ENCODE measurements at places on chromosomes 13 and 19.

GRCh38 chr13:44938854-44939253 lies 50.4 kb downstream of the NUFIP1 start:
- no peak for DNase-seq

DNA sequence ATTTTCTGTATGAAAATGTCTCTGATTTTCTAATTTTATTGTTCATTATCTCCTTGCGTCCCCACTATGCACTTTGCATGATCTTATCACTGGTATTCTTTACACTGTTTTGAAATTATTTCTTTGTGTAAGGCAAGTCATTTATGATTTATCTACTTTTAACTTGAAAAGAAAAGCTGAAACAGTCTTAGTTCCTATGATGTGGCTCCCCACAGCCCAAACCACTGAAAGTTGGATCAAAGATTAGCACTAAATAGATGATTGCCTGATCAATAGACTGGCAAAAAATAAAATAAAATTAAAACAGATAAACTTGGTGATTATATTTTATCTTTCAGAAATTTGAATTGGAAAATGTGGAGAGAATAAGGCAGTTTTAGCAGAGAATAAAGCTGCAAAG lies 1101.9 kb downstream of the PCDH9 start:
- no peak for DNase-seq

DNA sequence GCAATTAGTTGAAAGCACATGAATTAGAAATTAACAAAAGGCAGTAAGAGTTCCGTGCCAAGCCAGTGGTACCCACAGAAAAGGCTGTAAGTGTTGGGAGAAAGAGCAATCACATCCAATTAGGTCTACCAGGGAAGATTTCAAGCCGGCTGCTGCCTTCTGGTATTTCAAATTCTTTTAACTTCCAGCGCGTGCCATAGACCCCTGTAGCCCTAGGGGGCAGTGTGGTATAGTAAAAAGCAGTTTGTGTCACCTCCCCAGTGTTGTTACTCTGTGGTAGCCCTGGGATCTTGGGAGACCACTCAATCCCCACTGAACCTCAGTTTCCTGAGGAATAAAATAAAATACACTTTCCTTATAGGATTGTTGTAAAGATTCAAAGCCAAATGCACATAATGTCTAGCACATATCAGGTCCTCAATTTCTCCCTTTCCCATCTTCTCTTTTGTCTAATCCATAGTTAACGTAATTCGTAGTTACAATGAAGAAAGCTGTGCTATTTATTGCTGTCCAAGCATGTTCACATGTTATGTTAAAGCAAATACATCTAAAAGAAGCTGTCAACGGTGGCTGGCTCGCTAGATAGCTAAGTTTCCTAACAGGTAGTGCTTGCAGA lies 230.2 kb downstream of the TDRD3 start:
- DNase-seq: peak; percentile 11

GRCh38 chr19:46350029-46350757 lies 3.3 kb downstream of the PPP5C start:
- no peak for DNase-seq

- DNase-seq: no peak
These were observed 139.5 kb downstream of the TEX29 start for GRCh38 chr13:111459803-111460547.

Data from M059J (cell line).